ENCODE measurements at places on chromosomes 5 and 9.

- DNase-seq = no peak
These were observed 51.6 kb upstream of the MACIR start for GRCh38 chr5:103207011-103207410.

DNA sequence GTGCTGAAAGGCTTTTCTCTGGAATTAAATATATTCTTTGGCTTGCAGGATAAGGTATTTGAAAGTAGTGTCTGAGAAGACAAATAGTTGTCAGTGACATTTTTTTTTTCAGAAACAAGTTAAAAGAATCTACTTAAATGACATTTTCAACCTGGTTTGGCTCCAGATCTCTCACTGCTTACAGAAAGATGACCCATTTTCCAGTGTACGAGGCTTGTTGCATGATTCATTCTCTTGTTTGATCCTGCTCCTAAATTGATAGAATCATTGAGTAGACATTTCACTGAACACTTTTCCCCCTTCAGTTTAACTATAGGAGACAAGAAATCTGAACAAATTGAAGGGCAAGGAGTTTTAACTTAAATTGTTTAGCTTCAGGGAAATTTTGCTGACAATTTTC is 546.1 kb downstream of the ZNF608 start:
- DNase-seq = no peak

DNA sequence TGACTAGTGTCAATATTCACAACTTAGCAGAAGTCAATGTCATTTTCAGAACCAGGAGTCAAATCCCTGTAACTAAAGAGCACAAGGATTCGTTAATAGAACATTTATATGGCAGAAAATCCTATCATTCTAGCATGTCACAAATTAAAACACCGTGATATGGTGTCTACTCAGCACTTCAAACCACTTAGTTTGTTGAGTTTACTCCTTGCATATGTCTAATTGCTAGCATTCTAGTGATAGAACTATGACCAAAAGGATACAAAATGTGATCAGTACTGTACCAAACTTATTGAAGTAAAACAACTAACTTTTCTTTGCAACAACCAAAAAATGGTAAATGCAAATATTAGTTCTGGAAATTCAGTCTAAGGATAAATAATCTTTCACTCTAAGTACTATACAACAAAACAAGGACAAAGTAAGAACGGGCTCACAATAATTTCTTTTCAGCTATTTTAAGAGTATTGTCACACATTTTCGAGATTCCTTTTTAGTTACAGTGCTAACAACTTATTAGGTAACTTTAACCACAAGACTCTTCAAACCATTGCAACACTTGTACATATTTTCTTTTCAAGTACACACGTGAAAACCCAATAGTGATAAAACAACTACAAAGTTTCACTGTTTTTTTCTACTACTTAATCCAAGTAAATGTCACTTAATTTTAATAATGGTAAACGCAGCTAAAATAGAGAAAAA is 845.2 kb upstream of the CDH10 start:
- no peak for DNase-seq

GRCh38 chr5:78808380-78808779 is 159.8 kb upstream of the LHFPL2 start:
- no peak for DNase-seq

DNA sequence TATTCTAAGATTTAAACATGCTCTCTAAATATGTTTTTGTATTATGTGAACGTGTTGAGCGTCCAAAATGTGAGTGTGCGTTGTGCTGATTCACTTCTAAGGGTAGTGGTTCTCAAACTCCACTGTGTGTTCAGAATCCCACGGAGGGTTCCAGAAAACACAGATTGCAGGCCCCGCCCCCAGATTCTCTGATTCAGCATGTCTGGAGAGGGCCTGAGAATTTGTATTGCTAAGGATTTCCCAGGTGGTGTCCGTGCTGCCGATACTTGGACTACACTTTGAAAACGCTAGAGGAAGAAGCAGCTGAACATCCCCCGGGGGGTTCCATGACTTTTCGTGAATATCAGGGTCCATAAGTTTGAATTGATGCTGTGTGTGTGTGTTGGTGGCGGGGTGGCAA is 1043.2 kb upstream of the WWC1 start:
- no peak for DNase-seq

DNA sequence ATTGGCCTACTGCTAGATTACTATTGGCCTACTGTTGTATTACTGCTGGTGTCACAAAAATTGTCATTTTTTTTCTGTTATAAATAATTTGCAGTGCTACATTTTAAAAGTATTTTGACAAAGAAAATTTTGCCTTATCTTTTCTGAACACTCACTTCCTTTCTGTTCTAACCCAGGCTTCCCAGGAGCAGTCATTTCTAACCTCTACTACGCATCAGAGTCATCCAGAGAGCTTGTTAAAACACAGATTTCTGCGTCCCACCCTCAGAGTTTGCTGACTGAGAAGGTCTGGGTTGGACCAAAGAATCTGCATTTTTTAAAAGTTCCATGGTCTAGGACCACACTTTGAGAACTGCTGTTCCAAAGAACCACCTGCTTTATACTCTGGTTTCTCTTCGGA is 306.1 kb downstream of the GLIS3 start:
- DNase-seq = no peak

- no peak for DNase-seq
These were observed 518.3 kb downstream of the PRR16 start for GRCh38 chr5:120982351-120982750.

All from endothelial cell (in vitro differentiated cells).